ENCODE measurements at places on chromosomes 5 and 9.

DNA sequence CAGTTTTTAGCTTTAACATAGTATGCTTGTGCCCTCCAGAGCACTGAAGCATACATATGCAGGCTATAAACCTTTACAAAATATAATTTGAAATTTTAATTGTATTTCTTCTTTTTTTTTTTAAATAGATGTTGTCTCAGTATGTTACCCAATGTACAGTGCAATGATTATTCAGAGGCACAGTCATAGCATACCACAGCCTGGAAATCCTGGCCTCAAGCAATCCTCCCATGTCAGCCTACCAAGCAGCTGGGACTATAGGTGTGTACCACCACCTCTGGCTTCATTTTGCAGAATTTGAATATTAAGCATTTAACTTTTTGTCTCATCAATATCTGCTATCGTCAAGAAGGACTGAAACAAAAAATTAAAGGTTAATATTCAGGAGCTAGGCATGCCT, 16.9 kb upstream of the ZNF782 start:
- DNase-seq: no peak

- no peak for DNase-seq
These were observed 29.2 kb upstream of the DPYSL3 start for GRCh38 chr5:147539053-147539452.

DNA sequence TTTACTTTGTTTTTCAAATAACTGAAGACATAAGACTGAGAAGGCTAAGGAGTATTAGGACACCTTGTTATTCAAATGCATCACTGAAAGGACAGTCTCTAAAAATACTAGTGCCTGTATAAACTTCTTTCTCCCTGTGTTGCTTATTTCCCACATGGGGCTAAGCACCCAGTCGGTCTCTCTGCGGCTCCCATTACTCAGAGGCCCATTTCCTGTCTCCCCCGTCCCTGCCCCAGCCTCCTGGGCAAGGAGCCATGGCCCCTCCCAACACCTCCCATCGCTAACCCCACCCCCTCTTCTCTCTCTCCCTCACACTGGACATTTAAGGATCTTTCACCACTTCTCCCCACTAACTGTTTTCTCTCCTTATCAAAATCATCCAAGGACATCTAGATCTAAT, 81.9 kb downstream of the EBF1 start:
- DNase-seq: no peak

GRCh38 chr9:118985851-118986250, 383.4 kb downstream of the BRINP1 start:
- no peak for DNase-seq

GRCh38 chr5:131945551-131946168, at the start of gene MEIKIN:
TSS of gene MEIKIN (minus strand) at chr5:131945663. CDS start at chr5:131945505, 158 bp downstream.
- DNase-seq: no peak

DNA sequence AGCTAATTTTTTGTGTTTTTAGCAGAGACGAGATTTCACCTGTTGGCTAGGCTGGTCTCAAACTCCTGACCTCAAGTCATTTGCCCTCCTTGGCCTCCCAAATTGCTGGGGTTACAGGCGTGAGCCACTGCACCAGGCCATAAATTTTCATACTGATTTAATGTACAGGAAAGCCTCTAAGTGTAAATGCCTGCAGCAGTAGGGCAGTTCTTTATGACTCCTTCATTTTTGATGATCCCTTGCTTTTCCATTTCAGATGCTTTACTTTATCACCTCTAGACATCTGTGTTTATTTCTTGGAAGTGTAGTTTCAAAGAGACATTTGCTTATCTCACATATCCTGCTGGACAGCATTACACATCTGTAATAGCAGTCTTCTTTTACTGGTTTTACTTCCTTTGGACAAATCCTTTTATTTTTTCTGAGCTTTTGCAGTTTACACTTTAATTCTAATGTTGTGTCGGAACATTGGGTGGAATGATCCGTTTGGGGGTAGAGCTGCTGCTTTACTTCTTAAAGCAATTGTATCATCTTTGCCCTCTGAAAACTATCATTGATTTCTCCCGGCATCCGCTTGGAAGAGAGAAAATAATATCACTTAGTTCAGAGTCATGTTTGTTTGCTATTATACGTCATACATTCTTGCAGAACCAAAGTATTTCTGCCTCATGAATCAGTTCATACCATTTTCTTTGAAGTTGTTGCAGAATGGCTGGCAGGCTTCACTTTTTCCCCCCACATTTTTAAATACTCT, 36.0 kb downstream of the SCGB3A1 start:
- no peak for DNase-seq

DNA sequence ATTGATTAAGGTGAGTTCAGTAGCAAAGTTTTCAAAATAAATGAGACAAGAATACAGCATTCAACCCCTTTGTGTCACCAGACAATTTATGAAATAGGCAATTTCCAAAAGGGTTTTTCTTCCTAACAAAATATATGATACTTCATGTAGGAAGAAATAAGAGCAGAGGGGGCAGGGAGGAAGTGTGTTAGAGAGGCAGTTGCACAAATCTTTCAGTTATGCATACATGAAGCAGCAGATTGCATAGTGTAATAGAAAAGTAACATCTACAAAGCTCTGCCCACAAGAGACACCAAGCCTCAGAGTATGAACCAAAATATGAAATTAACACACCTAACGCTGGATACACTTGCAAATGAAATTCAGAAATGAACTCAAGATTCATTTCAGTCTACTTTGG, 157.0 kb downstream of the DENND1A start:
- no peak for DNase-seq

GRCh38 chr5:78025540-78025939, 249.4 kb upstream of the TBCA start:
- DNase-seq: no peak

- DNase-seq: no peak
These were observed 26.3 kb downstream of the ANP32B start for GRCh38 chr9:98009437-98009836.

DNA sequence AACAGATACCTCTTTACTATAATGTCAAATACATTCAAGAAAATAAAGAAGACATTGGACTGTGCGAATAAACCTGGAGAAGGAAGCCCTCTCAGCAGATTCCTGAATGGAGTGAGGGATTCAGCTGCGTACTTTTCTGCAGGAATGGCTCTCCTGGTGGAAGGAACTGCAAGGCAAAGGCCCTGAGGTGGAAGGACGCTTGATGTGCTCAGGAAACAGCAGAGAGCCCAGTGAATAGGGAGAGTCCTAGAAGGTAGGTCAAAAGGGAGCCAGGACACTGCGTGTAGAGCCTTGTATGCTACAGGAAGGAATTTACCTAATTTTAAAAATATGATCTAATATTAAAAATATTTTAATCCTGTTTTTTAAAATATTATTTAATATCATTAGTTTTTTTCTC, 68.5 kb upstream of the TTC23L start:
- DNase-seq: no peak

- DNase-seq: no peak
These were observed 18.1 kb upstream of the UBE2QL1 start for GRCh38 chr5:6430418-6431028.

DNA sequence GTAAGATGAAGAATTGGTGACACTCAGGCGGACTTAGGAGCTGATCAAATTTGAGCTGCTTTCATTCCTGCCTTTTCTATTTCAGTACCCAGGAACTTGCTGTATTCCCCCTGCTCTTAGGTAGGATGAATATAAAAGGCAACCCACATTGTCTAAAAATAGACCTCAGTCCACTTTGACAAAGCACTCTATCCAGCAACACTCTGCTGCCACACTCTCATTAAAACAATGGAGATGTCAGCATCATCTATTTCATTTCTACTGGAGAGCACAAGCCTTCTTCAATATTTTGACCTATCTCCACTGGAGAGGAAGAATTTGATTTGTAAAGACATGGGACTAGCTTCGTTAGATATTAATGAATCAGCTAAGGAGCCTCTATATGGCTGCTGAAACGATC, 468.4 kb downstream of the PTPRD start:
- DNase-seq: no peak
